ENCODE measurements at places on chromosomes 12 and 14.

DNA sequence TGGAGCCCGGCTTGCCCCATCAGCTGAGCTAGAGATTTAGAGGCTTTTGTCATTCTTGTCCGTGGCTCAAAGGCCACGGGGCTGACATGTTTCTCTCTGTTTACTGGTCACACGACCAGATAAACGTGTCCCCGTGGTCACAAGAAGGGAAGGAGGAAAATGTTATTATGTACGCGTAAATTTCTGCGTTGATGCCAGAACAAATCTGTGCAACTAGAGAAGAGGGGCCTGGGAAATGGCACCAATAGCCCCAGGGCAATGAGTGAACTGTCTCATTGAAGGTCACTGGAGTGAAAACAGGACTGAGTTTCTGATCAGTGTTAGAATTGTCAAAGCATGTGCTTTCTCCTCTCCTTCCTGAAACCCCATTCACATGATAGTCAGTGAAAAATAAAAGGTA lies 25.3 kb downstream of the OAS2 start:
- no peak for DNase-seq

- no peak for DNase-seq
Observed at GRCh38 chr14:85052646-85053045, 477.3 kb upstream of the FLRT2 start.

- DNase-seq = peak; percentile 60
Observed at GRCh38 chr12:2335513-2335912, 282.7 kb downstream of the CACNA1C start.

DNA sequence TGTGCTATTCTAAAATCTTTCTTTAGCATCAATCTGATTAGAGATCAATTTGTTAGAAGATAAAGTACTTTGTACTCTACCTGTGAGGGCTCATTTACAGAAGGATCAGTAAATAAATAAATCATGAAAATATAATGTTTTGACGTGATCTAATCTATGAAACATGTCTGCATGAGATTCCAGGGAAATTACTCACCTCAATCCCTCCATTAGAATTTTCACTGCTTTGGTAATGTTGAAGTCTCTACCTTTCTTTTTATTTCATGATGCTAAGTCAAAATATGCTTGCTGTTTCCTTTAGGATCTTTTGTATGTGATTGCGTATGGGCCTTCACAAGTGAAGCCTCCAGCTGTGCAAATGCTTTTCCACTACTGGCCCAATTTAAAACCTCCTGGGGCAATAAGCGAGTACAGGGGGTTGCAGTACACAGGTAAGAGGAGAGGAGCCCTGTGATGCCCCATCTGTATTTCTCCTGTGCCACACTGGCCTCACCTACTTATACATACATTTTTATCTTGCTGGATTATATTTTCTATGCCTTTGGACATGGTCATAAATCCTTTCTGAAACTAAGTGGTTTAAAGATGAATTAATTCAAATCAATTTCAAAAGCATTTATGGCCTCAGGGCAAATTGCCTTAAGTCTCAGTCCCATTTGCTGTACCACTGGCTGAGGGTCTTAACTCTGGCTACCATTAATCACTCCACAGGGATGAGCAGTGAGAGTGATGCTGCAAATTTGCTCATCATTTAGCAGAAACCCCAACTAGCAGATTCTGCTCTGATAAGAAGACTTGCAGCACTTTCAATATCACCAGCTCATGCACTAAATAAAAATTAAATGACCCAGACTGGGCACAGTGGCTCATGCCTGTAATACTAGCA lies 66.4 kb downstream of the UNC79 start:
- DNase-seq = no peak

DNA sequence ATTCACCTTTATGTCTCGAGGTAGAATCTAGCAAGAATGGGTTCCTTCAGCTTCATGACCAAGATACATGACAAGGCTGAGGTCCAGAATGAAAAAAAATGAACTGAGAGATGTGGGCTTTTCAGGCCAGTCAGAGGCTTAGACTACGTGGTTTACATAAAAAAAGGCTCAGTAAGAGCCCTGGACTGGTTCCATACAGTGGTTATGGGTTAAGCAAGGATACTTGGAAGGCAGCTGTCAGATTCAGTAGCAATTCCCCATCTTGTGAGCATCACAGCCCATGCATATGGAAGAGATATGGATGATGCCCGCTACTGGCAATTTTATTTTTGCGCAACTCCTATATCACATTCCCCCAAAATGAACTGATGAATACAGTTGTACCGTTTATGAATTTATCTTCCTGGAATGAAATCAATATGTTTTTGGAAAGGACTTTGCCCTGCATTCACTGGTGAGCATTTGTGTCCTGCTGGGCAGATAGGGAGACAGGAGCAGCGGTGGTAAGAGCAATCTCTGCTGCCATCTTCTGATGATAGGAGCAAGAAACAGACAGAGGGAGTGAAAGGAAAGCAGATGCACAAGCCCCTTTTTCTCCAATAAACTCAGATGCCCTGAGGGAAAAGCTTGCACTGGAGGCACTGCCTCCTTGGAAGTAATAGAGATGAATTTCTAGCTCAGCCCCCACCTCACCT lies 280.4 kb downstream of the GALC start:
- peak; percentile 2 for DNase-seq

DNA sequence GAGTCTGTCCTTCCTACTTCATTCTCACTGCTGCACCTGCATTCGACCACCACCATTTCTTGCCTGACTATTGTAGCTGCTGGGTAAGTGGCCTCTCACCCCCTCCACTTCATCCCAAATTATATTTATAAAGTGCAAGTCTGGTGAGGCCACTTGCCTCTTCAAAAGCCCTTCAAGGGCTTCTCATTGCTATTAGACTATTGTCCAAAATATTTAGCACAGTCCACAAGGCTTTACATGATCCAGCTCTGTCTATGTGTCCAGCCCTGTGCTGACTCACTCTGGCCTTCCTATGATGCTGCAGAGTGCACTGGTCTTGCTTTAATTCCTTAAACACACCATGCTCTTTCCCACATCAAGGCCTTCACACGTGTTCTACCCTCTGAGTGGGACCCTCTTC lies 46.0 kb downstream of the PAH start:
- DNase-seq = no peak

DNA sequence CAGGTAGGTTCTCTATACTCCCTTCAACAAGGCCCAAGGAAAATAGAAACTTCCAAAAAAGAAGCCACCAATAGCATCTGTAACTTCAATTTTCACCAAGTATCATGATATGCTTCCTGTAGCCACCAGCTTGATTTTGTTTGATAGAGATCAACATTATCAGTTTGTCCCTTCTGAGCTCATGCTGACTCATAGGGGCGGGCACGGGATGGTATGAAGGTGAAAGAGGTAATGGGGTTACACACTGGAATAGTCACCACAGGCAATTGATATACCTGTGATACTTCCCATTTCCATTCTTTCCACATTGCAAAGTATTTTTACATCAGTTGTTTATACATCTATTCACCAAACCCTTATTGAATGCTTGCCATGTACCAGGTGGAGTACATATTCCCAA lies 134.1 kb downstream of the KCNA5 start:
- no peak for DNase-seq

GRCh38 chr14:73771848-73772638 lies 57.9 kb upstream of the PNMA1 start:
- peak; percentile 75 for DNase-seq

DNA sequence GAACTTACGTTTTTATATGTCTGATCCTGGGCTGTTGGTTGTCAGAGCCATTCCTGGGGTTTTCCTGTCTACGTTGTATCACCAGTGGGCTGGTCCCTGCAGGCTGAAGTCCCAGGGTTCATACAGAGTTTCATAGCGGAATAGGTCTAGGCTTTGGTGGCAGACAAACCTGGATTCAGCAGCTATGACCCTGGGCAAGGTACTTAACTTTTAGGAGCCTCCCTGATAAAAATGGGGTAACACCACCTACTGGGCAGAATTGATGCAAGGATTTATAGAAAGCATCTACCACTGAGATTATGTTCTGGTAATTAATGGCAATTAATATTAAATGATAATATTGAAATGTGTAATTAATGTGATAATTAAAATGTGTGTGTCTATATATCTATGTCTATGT lies 141.2 kb downstream of the SYNE2 start:
- DNase-seq = peak; percentile 7

DNA sequence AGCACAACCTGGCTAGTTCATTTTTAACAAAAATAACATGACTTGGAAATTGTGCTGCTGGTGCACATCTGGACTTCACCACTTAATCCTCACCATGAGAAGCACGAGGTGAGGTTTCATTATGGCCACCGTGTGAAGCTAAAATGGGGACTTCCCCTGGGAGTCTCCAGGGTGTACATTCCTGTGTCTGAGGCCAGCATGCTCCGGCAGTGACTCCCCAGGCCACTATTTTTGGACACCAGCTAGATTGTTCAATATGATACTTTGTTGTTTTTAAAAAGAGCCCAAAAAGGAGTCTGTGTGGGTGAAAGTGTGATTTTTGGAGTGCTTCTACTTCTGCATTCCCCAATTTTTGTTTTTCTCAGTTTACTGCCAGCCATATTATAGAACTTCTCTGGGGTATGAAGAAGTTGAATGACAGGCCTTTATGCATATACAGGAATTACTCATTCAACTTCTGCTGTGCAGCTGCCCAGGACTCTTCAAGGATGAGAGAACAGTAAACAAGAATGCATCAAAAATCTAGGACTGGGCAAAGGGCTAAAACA lies 16.9 kb upstream of the AICDA start:
- DNase-seq = peak; percentile 33

DNA sequence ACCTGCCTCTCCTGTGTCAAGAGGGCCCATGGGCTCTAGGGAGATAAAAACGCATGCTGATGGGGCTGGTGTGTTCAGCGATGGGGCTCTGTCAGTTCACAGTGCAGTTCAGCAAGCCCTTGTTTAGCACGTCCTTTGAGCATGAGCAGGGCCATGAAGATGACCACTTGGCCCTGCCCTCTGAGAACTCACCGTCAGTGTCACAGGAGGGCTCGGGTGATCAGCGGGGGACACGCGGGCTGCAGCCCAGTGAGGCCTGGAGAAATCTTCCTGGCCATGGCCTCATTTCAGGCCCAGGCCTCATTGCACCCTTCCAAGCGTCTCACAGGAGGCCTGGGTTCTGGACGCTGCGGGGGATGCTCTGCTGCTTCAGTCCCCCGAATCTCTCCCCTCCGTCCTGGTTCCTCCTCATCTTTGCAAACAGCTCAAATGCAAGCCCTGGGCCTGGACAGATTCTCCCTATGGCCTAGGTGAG lies 181.6 kb downstream of the ADGRD1 start:
- DNase-seq = no peak

DNA sequence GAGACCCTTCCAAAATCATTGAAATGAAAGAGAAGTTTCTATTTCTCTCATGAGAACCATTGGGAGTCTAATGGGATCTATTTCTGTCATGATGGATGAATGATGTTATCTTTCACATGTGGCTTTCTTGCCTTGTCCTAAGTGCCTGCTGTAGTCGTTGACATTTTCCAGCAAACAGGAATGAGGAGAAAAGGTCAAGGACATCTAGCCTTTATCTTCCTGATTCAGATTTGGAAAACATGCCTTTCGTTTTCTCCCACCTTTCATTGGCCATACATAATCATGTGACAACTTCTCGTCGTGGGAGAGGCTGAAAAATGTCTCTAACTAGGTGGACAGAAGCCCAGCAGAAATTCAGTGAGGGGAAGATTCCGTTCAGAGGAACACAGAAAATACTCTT lies 94.5 kb downstream of the PCNX1 start:
- DNase-seq = no peak

- peak; percentile 51 for DNase-seq
Observed at GRCh38 chr12:2384029-2384386, 331.2 kb downstream of the CACNA1C start.

DNA sequence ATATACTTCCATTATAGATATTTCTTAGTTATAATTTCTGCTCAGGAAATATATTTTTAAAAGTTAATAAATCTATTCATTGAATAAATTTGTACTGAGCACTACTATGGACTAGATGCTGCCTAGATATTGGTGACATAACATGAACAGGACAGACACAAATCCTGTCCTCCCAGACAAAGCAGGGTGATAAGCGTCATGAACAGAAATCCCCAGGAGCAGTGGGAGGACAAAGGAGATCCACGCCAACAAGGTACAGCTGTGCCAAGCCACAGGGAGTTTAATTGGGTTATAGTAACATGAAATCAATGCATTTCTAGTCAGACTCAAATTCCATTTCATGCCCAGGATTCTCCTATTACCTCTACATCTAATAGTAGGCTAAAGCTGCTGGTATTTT lies 171.8 kb upstream of the CPNE8 start:
- DNase-seq = no peak

DNA sequence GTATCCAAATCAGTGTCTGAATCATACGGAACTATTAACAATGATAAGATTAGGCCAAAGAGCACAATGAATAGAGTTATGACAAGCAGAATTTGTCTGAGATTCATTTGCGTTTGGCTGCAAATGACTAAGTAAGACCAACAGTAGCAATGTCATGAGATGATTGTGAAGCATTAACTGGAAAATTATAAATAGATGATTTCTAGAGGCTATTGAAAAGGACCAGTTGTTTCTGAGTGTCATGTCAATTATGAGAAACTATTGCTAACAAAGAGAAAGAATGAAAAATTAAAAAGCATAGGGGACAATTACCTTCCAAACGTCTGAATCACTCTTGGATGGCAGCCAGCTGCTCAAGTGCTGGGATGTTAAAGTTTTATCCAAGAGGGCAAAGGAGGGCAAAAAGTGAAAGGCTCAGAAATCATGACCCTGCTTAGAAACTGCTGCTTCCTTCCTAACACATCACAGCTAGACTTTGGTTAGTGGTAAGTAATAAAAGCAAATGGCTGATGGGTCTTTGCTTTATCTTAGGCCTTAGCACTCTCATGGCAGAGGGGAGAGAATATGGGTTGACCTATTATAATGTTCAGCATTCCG lies 89.0 kb downstream of the AKAP6 start:
- peak; percentile 59 for DNase-seq

- DNase-seq = no peak
Observed at GRCh38 chr12:108312693-108313189, 26.4 kb downstream of the CMKLR1 start.

GRCh38 chr12:45517381-45517780 lies 212.1 kb upstream of the ARID2 start:
- DNase-seq = no peak

DNA sequence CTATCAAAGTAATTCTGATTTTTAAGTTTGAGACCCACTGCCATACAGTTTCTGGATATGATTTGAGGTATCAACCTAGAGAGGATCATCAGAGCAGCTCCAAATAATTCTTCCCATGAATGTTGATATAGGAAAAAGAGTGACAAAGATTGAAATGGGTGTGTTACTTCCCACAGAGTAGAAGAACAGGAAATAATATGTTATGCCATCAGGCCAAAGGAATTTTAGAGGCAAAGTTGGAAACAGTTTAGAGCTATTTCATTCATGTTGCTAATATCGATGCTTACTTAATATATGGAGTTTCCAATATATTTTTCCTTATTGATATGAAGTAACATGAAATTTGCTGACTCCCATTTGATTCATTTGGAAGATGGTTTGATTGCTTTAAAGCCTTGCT lies 8.9 kb upstream of the MSRB3 start:
- no peak for DNase-seq

- DNase-seq = no peak
Observed at GRCh38 chr14:26703686-26704366, 106.0 kb upstream of the NOVA1 start.
